ENCODE measurements at places on chromosomes 3 and 15.

GRCh38 chr15:39657668-39658067 is 76.8 kb downstream of the THBS1 start:
- DNase-seq: no peak

GRCh38 chr3:13705702-13706280 is 156.9 kb downstream of the FBLN2 start:
- no peak for DNase-seq

GRCh38 chr3:155088706-155089345 is 8.7 kb downstream of the MME start:
- DNase-seq: no peak

GRCh38 chr3:127221037-127221436 is 28.1 kb downstream of the PRR23E start:
- DNase-seq: no peak

DNA sequence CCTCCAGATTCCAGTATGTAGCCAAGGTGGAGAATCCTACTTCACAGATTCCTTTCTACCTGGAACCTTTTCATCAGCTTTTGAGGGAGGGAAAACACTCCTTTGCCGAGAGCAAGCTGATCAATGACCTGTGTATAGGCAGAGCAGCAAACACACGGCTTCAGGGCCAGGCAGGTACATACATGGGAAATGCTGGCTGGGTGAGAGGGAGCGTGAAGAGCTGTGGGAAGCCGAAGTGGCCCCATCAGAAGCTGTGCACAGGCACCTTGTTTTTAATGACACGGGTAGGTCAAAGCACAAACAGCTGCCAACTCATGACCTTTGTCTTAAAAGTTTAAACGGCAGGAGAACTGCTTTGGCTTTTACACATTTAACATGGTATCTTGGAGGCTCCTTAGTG is 25.3 kb downstream of the STARD5 start:
- no peak for DNase-seq

DNA sequence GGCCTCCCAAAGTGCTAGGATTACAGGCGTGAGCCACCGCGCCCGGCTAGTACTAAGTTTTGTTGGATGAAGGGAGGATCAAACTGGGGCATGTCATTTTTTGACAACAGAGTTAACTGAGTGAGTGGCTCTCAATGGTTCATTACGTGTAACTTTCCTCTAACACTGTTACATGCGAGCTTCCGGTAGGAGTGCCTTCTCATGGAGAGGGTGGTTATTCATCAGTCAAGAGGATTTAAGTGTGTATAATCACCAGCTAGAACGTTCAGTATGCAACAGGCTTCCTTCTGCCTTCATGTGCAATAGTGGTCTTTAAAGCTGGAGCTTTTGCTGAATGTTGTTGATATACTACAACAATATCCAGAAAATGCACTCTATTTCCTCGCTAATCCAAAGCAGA is 19.1 kb upstream of the GOLGA8A start:
- no peak for DNase-seq

- DNase-seq: peak; percentile 99
Observed at GRCh38 chr15:60371175-60372051, 26.4 kb downstream of the ANXA2 start.

DNA sequence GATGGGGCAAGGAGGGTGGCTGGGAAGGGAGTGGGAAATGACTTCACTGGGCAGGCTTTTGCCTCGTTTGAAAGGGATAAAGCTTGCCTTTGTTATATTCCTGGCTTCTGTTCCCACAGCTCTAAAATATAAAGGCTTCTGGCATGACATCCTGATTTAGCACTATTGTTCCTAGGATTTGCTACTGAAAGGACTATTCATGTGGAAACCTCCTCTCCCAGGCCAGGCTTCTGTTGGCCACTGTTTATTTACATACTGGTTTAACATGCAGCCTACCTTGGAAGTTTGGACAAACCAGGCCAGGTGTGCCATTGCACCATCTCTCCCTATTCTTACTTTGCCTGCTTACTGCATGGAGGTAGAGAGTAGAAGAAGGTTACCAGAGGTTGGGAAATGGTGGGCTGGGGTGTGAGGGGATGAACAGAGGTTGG is 2.4 kb upstream of the LMCD1 start:
- DNase-seq: peak; percentile 90

GRCh38 chr3:142844339-142844977 is 44.4 kb downstream of the PCOLCE2 start:
- peak; percentile 23 for DNase-seq

- DNase-seq: no peak
Observed at GRCh38 chr3:111035316-111035715, 36.3 kb upstream of the NECTIN3 start.

- DNase-seq: no peak
Observed at GRCh38 chr3:106425916-106426315, 557.1 kb upstream of the CBLB start.

GRCh38 chr3:112149136-112149535 is 16.1 kb upstream of the GCSAM start:
- no peak for DNase-seq

GRCh38 chr3:50342813-50343633 is 2.4 kb upstream of the RASSF1 start:
- DNase-seq: no peak

DNA sequence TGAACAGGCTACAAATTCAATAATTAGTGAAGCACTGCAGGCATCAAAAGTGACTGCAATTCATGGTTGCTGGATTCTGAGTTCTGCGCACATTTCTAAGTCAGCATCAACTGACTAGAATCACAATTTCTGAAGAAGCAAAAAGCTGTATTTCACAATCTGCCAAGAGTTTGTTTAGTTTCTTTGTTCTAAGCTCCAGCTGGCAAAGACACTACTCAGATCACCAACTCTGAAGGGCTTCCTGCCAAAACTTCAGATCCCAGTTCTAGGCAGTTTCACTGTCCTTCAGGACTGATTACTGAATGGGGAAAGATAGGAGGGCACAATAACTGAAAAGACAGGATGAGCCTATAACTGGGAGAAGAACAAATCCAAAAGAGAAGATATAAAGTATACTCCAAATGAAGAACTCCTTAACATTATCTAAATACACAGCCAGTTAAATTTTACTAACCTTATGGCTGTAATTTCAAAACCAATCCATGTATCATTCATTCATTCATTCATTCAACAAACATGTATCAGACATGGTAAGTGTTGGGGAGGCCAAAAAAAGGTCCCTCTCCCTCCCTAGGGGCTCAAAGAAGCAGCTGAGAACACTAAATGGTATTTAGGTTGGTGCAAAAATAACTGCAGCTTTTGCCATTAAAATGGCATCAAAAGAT is 17.1 kb downstream of the TJP1 start:
- DNase-seq: peak; percentile 30

DNA sequence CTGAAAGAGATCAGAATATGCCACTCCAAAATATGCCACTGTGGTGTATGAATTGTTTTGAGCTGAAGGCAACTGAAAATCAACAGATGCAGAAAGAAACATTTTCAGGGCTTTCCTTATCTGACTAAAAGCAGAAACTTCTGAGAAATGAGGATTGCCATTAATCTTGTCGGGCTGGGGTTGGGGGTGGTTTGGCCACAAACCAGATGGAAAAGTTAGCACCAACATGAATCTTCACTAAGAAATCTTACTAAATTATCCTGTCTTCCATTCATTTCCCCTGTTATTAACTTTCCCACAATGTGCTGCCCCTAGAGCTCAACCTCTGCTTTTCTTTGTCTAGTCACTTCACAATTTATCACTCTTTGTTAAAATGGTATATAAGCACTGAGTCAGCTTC is 229.9 kb upstream of the GADL1 start:
- peak; percentile 6 for DNase-seq

- no peak for DNase-seq
Observed at GRCh38 chr3:31978553-31978952, 2.5 kb downstream of the OSBPL10 start.
